AG10803 (cell line): ENCODE measurements at places on chromosomes 3 and 15.

- peak; percentile 1 for DNase-seq
These were observed 1071.9 kb downstream of the IGSF11 start for GRCh38 chr3:117962750-117963149.

- no peak for DNase-seq
These were observed 813.4 kb upstream of the EPHA6 start for GRCh38 chr3:96000966-96001365.

DNA sequence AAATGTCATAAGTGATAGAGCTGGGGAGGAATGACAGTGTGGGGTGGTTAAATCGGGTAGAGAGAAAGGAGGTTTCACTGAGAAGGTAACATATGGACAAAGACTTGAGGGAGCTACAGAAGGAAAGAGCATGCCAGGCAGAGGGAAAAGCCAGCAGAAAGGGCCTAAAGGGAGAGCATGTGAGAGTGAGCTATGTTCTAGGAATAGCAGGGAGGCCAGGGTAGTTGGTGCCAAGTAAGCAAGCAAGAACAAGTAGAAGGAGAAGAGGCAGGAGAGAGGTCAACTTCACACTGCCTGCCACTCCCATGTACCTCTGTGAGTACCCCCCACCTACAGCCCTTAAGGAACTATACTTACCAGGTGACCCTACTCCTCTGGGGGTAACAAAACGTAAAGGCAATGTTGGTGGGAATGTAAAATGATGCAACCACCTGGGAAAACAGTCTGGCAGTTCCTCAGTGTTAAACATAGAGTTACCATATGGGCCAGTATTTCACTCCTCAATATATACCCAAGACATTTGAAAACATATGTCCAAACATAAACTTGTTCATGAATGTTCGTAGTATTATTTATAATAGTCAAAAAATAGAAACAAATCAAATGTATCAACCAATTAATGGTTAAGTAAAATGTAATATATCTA is 67.6 kb downstream of the SFMBT1 start:
- no peak for DNase-seq

- no peak for DNase-seq
These were observed 23.2 kb downstream of the CFAP92 start for GRCh38 chr3:128970740-128971047.

- DNase-seq: no peak
These were observed 10.2 kb downstream of the RAF1 start for GRCh38 chr3:12653747-12654146.

DNA sequence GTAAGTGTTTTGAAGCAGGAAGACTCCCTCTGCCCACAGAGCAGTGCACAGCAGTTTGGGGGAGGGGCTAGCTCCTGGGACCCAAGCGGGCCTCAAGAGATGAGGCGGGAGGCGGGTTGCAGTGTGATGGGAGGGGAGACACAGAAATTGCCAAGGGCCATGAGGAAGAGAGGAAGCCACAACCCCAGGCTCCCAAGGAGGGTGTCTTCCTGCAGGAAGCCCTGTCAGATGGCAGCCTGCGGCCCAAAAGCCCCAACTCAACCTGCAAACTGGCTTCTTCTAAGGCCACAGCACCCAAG is 7.3 kb upstream of the ISLR2 start:
- no peak for DNase-seq

DNA sequence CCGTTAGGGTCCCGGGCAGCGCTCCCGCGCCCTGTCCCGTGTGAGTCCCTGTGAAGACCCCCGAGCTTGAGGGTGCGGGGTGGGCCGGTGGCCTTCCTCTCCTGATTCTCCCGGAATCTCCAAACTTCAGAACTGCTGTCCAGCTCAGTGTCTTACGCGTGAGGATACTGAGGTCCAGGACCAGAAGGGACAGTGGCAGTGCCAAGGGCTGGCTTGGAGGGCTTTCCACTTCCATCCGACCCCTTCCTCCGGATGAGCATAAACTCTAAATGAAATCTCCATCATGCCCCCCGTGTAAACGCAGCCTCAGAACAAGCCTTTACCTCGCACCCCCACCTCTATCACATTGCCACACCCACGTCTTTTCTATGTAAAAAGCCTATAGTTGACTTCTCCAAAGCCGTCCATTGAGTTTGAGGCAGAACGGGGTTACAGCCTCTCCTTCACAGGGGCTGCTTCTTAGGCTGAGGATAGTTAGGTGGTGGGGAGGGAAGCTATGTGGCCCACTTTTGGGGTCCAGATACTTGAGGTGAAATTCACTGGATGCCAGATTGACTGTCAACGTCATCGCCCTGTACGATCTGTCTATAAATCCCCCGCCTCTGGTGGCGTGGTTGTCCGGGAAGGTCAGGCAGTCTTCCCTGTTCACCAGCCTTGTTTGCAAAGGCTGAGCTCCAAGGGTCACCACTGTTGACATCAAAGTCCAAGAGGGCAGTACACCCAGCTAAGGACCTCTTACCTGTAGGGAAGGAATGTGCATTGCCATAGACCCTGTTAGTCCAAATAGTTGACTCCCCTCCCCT is 1.1 kb downstream of the EDEM1 start:
- DNase-seq: peak; percentile 32

DNA sequence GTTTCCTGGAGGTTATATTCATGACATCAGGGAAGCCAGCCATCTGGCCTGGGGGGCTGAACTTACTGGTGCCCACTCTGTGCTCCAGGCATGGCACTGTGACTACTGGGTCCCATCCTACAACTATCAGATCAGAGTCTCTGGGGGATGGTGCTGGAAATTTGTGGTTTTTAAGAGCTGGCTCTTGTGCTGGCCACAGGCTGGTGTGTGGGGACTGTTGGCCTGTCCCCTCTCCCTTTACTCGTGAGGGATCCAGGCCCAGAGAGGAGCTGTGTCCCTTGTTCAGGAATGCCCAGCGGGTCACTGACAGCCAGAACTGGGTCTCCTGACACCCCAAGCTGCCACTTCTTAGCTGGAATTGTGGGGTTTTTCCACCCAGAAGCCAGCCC is 44.5 kb upstream of the SEC22A start:
- no peak for DNase-seq

DNA sequence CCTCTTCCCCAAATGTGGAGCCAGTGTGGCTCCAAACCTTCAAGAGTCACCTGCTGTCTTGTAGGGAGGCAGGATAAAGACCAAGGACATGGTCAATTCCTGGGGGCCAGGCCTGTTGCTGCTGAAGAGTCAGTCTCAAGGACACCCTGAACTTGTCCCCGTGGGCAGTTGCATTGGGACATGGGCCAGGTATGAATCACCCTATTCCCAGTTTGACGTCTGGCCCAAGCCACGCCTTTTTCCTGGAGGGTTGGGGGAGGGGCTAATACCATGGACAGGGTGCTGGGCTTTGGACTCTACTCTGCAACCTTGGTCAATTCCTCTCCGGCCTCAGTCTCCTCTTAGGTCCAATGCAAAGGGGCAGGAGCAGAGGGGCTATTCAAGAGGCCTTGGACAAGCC is 10.4 kb downstream of the ATP2B2 start:
- no peak for DNase-seq

- no peak for DNase-seq
These were observed 310.4 kb upstream of the NR2F2 start for GRCh38 chr15:96020133-96020532.

GRCh38 chr3:15844889-15845288 is 47.1 kb upstream of the ANKRD28 start:
- DNase-seq: no peak

DNA sequence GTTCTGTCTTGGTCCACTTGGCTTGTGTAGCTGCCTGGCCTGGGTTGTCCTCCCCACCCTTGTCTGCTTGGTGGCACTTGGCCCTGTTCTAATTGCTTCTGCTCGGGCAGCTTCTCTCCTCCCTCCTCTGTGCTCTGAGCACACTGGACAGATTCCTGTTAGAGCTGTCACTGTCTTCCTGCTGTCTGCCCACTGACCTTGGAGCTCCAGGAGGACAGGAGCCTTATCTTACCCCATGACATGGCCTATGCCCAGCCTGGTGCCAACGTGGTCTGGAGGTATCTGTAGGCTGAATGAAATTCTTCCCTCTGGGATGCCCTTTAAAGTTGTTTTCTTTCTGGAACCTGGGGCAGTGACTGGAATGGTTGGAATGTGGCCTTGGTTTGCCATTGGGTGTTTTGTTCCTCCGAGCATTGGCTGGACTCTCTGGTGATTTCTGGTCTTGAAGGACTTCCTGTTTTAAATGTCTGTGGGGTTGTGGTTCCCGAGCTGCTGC is 94.1 kb downstream of the FAM43A start:
- DNase-seq: peak; percentile 51

DNA sequence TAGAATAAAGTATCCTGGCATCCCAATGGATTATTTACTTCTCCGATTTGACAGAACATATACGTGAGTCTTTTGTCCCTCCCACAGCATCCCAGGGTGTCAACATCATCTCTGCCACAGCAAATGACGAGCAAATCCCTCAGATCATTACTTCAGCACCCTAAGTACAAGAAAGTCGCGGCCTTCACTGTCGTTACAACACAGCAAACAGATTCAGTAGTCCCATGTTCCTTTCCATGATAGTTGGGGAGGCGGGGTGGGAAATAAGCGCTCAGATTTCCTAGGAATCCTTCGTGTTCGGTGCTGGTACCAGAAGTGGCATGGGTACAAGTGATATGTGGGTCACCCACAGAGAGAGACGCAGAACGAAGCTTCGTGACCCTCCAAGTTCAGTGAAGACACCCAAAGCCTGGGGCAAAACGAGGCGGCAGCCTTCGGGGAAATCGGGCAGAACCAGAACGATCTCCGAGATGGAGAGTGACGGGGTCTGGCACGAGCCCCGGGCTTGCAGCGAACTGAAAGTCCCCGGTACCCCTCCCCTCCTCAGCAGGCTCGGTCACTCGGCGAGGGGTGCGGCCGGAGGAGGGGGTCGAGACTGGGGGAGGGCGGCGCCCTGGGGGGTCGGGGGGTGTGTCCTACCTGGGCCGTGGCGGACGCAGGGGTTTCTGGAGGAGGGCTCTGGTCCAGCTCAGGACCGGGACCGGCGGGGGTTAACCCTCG is 619 bp downstream of the TTBK2 start:
- DNase-seq: peak; percentile 42

GRCh38 chr3:2677501-2677900 is 432.7 kb downstream of the IL5RA start:
- DNase-seq: no peak

GRCh38 chr15:90901175-90902039 is 1.7 kb upstream of the MAN2A2 start:
- no peak for DNase-seq

DNA sequence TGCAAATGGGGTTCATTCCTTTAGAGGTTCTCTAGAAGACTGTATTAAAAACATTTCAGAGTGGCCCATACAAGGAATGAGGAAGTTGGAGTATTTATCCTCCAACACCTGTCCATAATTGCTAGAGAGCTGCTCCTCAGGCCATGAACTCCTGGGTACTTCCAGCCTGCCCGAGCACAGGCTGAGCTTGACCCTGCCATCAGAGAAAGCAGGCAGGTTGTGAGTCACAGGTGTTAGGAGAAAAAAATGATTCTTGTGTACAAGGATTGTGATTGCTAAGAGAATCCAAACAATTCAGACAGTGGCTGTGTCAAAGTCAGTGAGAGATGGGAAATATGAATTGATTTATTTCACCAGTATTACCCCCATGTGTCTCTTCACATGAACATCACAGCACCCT is 156.8 kb upstream of the GADL1 start:
- DNase-seq: no peak

DNA sequence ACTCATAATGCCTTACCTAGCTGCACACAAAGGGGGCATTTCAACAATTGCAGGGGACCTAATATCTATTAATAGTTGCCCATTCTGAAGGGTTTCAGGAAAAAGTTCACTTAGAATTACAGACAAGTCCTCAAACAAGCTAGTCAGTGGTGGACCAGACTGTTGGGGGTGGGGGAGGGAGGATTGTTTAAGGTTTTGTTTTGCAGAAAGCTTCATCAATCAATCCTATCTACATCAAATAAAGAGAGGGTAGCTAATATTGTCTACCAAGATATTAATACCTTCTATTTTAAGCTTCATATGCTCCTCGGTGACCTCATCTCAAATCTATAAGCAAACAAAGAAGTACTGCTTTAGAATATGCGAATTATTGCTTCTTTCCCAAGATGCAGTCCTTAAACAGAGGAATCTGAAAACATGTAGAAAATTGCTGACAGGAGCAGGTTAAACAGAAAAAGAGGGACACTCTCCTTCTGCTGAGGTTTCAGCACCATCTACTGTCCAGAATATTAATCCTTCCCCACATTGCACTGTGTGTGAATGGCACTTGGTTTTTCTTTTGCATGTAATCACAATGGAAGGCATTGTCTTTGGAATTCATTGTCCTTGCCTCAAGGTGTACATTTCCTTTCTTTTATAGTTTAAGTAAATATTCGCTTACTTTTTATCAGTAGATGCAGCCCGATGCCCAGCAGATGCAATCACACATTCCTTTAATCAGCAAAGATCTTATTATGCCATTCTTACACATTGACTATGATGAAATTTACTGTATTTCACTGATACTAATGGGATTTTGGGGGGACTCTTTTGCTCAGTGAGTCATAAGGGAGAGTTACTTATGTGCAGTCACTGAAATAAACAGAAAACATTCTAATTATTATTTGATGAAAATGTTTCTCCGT is 94.7 kb downstream of the IL5RA start:
- DNase-seq: no peak

GRCh38 chr3:169619793-169620192 is 43.7 kb downstream of the MECOM start:
- DNase-seq: no peak

DNA sequence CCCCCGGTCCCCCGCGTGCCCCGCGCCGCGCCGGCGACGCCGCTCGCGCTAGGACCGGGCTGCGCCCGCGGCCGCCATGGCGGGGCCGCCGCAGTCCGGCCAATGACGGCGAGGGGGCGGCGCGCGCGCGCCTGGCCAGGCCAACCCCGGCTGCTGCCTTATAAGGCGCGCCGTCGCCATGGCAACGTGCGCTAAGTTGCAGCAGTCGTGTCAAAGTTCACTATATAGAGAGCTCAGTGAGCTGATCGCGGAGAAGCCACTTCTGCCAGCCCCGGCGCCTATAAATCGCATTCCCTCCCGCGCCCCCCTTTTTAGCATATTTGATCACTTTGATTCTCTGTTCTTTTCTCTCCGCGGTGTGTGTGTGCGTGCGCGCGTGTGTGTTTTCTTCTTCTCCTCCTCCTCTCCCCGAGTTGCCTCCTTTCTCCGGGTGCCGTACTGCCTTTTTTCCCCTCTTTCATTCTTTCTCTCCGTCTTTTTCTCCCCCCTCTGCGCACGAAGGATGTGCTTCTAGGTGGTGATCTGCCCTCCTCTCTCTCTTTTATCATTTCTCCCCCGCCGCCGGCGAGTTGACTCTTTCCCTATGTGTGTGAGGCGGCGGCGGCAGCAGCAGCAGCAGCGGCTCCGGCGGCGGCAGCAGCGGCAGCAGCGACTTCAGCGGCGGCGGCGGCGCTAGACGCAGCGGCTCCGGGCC is at the start of gene NR2F2:
TSS of gene NR2F2 (plus strand) at position 251 of the 694 bp plus-strand sequence. CDS start 1,406 bp downstream, outside the sequence.
- peak; percentile 99 for DNase-seq
